Fibroblast of skin of right biceps (primary cell): ENCODE measurements at places on chromosomes 4 and X.
A peak's percentile ranks its signal among the peaks of the same experiment; 100 is the strongest.

- DNase-seq = peak; percentile 78
These were observed 1.4 kb downstream of the RPS6KA3 start for GRCh38 chrX:20265221-20265725.

DNA sequence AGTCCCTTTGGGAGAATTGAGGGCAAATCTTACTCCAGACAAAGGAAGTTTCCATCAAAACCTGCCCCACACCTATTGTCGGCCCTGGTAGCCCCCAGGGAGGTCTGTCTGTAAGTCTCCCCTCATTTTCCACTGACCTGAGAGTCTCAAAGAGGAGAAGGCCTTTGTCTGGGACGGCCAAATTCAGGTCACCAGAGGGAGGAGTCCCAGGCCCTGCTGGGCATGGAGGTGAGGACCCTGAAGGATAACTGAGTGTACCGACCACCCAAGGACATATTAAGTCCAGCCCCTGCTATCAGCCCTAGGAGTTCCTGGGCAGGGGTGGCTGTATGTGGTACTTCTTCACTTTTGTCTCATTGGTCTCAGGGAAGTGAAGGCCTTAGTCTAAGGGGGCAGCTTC is 229.9 kb downstream of the FGF13 start:
- DNase-seq = no peak

GRCh38 chr4:154982187-154983047 is 201.3 kb downstream of the RBM46 start:
- DNase-seq = peak; percentile 37

GRCh38 chr4:7263166-7263565 is 70.8 kb downstream of the SORCS2 start:
- no peak for DNase-seq

- DNase-seq = no peak
These were observed 33.7 kb downstream of the AFF1 start for GRCh38 chr4:86968547-86968946.

- DNase-seq = no peak
These were observed 1827.0 kb downstream of the C4orf33 start for GRCh38 chr4:130922955-130923354.

- no peak for DNase-seq
These were observed 824.5 kb downstream of the STIM2 start for GRCh38 chr4:27685091-27685490.

GRCh38 chr4:81635739-81636138 is 164.0 kb upstream of the RASGEF1B start:
- DNase-seq = no peak

- peak; percentile 91 for DNase-seq
These were observed at the start of gene MSX1 for GRCh38 chr4:4859325-4859798. MSX1 (plus strand) TSS chr4:4859665; CDS start chr4:4859900, 235 bp downstream.

GRCh38 chr4:96305030-96305429 is 465.1 kb downstream of the PDHA2 start:
- DNase-seq = no peak

DNA sequence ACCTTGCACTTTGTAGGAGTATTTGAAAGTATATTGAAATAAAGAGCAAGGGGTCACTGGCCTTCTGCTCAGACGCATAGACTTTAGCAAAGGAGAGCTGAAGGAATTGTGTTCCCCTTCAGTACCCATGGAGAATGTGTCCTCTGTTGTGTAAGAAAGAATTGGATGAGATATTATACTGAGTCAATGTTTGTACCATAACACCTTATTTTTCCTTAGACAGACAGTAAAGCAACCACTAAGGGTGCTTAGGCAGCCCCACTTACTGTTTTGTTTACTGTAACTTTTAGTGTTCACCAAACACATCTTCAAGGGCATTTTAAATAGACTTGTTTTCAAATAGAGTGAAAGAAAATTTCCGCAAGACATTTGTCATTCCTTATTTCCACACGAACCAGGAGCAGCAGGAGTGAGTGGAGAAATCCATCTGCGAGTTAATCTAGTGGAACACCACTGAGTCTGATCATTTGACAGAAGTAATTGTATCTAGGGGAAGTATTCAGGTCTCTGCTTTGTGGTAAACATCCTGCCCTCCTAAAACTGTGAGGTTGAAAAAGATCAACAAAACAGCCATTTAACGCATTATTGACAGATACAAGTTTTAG is 89.5 kb downstream of the SLIT2 start:
- DNase-seq = no peak

DNA sequence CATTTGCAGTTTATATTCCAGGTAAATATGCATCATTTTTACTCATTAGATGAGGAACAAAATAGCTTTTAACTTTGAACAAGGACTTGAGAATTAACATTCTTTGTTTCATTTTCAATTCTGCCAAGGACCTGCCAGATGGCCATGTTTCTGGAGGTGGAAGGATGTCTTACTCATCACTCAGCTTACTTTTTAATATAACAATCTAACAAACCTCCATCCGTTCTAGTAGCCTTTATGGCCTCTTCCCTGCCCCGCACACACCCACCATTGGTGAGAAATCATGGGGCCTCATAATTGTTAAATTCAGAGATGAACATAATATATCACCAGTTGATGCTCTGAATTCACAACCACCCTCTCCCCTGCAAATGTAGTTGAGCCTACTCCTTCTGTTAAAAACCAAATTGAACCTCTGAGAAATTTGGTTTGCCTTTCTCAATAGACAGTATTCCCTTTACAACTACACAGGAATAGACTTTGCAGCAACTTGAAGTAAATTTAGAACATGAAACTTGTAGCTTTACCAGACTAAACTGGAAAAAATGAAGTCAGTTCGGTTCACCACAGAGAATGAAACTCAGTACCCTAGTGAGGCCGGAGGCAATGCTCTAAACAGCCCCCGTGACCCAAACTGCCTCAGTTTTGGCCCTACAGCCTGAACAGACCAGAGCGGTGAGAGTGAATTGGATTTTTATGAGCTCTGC is 50.1 kb upstream of the ACSL4 start:
- DNase-seq = no peak

DNA sequence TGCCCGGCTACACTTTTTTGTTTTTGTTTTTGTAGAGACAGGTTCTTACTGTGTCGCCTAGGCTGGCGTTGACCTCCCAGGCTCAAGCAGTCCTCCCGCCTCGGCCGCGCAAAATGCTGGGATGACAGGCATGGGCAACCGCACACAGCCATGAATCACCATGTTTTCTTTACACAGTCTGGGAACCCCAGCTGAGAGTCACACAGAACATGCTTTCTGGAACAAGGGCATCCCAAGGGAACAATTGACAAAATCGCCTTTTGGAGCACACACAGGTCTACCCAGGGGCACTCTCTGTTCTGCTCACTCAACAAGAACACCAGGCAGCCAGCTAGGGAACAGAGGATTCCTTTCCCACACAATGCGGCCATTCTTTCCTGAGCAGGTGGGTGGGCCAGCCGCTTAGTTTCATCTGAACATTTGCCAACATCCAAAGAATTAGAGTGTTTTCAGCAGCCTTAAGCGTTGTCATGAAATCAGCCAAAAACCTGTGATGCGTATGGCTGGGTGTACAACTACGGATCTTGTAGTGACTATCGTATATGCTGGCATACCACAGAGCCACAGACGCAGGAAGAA is 15.7 kb downstream of the PRKX start:
- DNase-seq = peak; percentile 63

- DNase-seq = peak; percentile 46
These were observed 8.0 kb downstream of the MSX1 start for GRCh38 chr4:4867375-4868039.

GRCh38 chrX:99719140-99719539 is 690.9 kb downstream of the PCDH19 start:
- DNase-seq = no peak

- no peak for DNase-seq
These were observed 339.6 kb upstream of the FAT1 start for GRCh38 chr4:187063251-187063650.

DNA sequence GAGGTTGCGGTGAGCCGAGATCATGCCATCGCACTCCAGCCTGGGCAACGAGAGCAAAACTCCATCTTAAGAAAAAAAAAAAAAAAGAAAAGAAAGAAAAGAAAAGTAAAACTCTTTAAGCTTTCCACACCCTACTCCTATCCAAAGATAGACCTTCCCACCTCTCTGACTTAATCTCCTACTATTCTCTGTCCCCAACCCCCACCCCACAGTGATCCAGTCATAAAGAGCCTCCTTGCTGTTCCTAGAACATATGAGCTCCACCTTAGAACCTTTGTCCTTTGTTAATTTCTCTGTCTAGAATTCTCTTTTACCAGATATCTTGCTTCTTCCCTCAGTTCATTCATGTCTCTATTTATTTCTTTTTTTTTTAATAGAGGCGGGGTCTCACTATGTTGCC is 30.1 kb upstream of the MSN start:
- DNase-seq = no peak

DNA sequence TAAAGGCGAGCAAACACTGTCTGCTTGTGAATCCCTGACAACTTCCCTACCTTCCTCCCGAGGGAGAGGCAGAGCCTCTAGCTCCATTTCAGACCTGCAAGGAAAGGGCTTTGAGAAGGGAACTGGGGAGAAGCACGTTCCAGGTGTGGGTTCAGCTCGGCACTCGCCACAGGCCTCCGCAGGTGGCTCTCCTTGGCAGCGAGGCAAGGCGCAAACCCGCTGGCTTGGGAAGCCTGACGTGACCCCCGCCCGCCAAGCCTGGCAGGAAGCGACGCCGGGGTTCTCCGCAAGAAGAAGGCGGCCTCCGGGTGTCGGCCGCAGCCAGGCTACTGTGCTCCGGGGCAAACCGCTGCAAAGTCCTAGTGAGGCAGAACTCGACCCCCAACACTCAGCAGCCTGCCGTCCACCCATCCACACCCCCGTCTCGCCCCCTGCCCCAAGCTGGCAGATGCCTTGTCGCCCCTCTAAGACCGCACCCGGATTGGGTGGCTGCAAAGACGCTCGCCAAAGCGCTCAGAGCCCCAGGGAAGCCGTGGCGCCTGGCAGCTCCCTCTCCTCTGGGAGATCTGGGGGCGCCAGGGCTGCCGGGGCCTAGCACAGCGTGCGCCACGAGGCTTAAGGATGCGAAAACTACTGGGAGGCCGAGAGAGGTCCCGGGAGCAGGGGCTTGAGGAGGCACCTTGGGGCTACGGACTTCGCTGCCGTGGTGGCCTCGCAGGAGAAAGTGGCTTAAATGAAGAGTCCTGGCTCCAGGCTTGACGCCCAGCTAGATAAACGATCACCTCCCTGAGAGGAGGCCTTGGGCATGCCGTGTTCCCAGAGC is 21.8 kb downstream of the NKX3-2 start:
- DNase-seq = no peak

- DNase-seq = no peak
These were observed 599 bp upstream of the IL2RG start for GRCh38 chrX:71111921-71112431.

GRCh38 chr4:16082426-16083240 is 1.2 kb downstream of the PROM1 start:
- DNase-seq = peak; percentile 22

DNA sequence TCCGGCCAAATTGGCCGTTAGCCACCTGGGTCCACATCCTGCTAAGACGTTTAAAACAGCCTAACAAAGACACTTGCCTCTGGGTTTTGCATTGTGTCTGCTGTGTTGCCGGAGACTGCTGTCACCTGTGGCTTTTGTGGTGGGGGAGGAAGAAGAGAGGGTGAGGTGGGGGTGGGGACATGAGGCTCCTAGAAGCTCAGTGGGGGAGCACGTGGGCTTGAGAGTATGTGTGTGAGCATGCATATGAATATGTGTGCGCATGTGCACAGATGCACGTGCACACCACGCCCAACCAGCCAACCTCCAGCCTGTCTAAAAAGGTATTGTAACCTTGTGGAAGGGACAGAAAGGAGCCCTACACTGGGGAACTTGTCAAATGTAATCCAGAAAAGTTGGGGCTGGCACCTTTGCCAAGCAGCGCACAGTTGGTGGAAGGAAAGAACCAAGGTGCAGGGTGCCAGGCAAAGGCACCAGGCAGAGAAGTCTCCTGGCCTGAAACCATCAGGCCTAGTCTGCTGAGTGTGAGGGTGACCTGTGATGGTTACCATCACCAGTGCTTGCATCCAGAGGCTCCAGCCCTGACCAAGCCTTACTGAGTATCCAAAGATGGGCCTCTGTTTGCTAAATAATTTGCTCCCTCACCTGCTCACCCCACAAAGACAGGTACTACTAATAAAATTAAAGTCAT is 10.1 kb upstream of the SASH3 start:
- no peak for DNase-seq

DNA sequence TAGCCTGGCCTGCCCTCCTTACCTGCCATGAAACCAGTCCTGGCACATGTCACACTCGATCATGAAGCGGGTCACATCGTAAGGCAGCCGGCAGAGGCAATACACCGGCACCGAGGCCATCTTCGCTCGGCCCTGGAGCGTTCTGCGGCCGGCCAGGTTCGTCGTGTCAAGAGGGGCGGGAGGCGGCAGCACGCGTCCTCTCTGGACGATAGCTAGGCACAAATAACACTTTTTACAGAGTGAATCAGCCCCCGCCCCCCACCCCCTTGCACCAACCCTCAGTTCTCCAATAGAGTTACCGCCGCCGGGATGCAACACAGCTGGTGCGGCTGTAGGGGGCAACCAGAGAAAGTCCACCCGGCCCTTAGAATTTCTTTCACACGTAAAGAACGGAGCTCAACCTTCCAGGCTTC is 1.7 kb downstream of the PHF8 start:
- peak; percentile 76 for DNase-seq

DNA sequence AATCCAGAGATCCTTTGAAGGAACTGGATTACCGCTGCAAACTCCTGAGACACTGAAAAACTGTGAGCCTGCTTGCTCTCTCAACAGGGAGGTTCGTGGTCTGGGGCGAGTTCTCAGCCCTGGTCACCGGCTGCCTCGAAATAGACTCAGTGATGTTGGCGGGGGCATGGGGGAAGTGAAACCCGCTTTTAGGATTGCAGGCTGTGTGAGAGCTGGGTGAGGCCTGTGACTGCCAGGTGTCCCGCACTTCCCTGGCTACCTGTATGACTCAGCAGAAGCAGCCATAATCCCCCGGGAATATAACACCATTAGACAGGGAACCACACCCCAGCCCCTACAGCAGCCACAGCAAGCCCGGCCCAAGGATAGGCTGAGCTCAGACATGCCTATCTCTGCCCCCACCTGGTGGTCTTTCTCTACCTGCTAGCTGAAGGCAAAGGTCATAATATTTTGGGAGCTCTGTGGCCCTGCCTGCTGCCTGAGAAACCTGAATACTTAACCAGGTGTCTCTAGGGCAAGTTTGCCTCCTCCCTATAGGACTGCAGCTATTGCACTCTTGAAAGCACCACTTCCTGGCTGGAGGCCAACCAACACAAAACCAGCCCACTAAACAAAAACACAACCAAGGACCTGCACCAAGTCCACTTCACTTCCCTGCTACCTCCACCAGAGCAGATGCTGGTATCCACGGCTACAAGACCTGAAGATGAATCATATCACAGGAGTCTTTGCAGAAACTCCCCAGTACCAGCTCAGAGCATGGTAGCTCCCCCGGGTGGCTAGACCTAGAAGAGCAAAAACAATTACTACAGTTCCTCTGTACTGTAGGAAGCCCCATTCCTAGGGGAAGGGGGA is 202.0 kb downstream of the RRAGB start:
- no peak for DNase-seq

DNA sequence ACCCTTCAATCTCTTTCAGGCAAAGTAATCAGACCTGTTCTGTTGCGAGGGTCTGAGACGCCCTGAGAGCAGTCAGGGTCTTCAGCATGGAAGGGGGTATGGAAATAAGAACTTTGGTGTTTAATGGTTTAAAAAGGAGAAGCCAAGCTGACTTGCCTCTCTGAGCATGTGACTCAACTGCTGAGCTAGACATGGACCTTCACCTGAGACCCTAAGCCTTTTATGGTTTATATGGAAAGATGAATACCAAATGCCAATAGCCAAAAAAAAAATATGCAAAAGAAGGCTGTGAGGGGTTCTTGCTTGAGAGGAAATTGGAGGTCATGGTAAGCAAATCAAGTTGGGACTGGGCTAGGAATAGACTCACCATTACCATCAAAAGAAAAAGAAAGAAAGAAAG is 30.6 kb downstream of the CHRNA9 start:
- DNase-seq = no peak
